ENCODE measurements at places on chromosomes 7 and 10. TPM values are rescaled to one million over a fixed set of nuclear protein-coding genes. Genes with fewer than 3 reads are reported as not detected.

DNA sequence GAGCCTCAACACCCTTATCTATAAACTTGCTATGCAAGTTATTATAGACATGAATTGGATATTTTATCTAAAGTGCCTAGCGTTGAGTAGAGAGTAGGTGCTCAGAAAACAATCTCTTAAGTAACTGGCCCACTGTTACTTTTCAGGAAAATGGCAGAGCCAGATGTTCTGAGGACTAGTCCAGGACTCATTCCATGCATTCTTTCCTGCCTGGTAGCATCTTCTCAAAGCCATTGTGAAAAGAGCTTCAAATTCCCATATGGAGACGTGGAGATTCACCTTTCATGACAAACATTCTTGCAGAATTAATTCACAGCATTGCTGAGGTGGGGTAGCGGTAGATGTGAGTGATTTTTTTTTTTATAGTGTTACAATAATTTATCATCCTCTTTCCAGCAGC lies 35.9 kb upstream of the ITPRID1 start:
- no peak for DNase-seq

DNA sequence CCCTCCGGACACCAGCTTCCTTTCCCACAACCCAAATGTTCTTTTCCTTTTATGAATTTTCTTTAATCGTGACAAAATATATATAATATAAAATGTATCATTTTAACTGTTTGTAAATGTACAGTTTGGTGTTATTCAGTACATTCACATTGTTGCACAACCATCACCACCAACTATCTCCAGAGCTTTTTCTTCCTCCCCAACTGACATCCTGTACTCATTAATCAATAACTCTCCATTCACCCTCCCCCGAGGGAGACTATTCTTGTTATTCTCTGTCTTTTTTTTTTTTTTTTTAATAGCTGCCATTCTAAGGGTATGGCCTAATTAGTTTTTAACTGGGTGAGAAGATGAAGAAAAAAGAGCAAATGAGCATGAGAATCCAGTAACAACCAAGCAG lies 30.6 kb upstream of the ITGB1 start:
- DNase-seq: no peak

GRCh38 chr7:30881448-30881847 lies 30.2 kb upstream of the AQP1 start:
- DNase-seq: no peak

DNA sequence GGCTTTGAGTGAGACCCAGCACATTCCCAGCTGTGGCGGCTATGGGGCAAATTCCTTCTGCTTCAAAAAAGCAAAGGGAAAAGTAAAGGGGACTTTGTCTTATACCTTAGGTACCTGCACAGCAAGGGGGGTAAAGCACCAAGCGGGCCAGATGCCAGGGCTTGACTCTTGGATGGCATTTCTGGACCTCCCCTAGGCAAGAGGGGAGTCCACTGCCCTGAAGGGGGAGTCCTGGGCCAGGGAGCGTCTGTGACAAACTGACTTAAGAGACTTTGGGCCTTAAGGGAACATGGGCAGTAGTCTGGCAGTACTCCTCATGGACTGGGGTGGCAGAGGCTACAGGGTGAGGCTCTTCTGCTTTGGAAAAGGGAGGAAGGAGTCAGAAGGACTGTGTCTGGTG lies 16.1 kb upstream of the FOXI2 start:
- DNase-seq: no peak

- no peak for DNase-seq
Observed at GRCh38 chr10:104321725-104322415, 16.4 kb downstream of the ITPRIP start.

DNA sequence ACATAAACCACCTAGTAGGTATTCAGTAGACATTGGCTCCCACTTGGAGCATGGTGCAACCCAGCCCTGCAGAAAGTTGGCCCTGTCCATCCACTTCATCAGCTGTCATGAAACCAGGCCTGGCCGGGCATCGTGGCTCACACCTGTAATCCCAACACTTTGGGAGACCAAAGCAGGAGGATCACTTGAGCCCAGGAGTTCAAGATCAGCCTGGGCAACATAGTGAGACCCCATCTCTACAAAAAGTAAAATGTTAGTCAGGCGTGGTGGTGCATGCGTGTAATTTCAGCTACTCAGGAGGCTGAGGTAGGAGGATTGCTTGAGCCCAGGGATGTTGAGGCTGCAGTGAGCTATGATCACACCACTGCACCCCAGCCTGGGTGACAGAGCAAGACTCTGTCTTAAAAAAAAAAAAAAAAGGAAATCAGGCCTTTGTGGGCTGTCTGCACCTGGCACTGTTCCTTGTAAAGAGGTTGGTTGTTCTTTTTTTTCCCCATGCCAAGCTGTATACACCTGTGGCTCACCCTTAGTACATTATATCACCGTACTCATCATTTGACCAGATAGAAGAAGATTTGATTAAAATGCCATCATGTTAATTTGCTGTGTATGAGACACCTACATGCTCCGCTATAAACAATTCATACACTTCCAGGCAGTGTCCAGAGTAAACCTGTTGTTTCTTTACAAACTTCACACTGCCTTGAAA lies 45.4 kb upstream of the GRID1 start:
- DNase-seq: no peak

DNA sequence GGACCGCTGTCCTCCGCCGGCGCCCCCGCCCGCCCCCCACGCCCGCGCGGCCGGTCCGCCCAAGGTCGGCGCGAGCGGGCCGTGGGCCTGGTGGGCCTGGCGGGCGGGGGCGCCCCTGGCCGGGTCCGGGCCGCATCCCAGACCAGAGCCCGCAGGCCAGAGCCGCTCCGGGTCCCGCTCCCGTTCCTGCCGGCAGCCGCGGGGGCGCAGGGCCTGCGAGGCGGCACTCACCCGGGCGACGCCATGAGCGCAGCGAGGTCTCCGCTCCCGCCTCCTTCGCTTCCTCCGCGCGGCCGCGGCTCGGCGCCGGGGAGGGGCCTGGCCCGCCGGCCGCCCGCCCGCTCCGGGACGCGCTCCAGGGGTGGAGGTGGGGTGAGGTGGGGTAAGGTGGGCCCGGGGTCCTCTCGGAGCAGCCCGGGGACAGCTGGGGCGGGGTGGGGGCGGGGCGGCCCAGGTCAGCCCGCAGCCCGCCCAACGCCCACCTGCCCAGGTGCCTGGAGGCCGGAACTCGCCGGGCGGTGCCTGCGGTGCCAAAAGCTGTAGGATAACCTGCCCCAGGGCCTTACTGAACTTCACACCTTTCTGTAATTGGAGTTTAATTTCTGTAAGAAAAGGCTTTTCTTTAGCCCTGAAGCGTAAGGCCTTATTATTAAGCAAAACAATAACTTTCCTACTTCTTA lies at the start of gene URGCP:
Gene URGCP (minus strand): TSS at position 266 of the 680 bp plus-strand sequence. CDS start 21 bp downstream, at position 245.
- DNase-seq: peak; percentile 46

- no peak for DNase-seq
Observed at GRCh38 chr7:47796347-47796746, 151.9 kb downstream of the PKD1L1 start.

GRCh38 chr10:55464083-55464482 lies 663.1 kb upstream of the PCDH15 start:
- no peak for DNase-seq

DNA sequence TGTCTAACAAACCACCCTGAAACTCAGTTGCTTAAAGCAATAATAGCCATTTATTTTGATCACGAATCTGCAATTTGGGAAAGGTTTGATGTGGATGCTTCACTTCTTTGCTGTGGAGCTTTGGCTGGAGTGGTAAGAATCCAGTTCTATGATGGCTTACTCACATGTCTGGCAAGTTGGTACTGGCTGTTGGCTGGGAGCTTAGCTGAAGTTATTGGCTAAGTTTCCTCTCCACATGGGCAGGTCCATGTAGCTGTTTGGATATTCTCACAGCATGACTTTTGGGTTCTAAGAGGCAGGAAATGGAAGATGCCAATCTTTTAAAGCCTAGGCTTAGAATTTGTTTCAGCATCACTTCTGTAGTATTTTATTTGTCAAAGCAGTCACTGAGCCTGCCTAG lies 277.6 kb upstream of the NRP1 start:
- DNase-seq: no peak

Gene MMRN2
- 0.27 TPM for total RNA-seq

Gene PROSER2
- 7.5 TPM for total RNA-seq

DNA sequence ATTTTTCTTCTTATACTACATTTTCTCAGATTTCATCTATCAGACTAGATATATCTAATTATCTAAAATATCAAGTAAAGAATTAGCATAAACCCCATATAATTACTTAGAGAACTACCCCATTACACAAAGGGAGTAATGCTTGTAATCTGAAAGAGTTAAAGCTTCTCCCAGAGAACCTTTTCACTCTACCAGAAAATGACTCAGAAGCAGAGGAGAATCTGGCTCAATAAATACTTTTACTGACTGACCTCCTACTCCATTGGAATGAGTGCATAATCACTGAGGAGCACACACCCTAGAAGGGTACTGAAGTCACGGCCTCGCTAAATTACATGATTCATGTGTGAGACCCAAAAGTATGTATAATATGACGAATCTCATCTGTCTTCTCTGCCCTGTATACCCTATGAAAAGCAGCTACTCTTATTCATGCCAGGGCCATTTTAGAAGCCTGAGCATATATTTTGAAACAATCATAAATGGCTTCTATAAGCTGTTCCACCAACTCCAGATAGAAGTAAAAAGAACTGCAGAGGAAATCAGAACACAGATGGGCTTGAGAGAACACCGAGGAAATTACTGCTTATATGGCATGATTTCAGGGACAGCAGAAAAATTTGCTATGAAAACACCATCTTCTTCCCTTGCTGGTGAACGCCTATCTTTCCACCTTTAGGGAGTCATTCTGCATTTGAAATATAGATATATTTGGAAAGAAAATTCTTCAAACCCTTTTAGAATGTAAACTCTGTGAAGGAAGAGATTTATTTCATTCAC lies 32.7 kb downstream of the DNMBP start:
- DNase-seq: no peak

DNA sequence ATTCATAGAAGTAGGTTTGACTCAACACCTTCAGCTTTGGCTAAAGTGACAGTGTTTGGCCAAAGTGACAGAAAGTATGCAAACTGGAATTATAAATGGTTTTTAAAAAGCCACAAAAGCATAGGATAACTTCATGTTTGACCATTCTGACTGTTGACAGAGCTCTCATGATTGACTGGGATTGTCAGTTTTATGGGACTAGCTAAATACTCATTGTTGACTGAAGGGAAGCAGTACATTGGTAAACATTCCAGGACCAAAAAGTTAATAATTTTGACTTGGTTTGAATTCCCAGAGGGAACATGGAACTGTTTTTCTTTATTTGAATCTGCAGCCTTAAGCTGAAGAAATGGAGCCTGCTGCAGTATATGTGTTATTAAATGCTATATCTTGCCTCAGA lies 84.6 kb upstream of the STEAP4 start:
- no peak for DNase-seq

DNA sequence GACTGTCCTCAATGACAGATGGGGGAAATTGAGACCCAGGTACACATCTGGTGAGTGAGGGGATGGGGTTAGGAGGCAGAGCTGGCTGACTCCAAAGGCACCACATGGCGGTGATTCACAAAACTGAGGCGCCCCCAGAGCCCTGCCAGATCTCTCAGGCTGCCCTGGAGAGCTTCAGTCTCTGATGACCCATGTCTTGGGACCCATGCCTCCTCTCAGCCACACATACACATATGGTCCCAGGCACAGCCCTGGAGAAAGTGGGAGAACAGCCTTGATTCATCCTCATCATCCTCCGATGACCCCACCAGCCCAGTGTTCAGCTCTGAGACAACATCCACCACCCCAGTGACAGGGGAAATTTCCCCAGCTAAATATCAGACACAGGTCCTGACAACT lies 426.0 kb downstream of the RPS24 start:
- DNase-seq: no peak

Gene ANKRD1
- total RNA-seq: not detected

GRCh38 chr10:98328163-98328562 lies 60.2 kb upstream of the LOXL4 start:
- no peak for DNase-seq

Gene SPDYE2
- not detected for total RNA-seq

Gene GFRA1
- total RNA-seq: 72.8 TPM

Gene CDHR1
- total RNA-seq: 19.8 TPM

Gene HYCC1
- 62.3 TPM for total RNA-seq

Gene MINDY4
- 9.2 TPM for total RNA-seq

Gene SPACDR
- 1.0 TPM for total RNA-seq

DNA sequence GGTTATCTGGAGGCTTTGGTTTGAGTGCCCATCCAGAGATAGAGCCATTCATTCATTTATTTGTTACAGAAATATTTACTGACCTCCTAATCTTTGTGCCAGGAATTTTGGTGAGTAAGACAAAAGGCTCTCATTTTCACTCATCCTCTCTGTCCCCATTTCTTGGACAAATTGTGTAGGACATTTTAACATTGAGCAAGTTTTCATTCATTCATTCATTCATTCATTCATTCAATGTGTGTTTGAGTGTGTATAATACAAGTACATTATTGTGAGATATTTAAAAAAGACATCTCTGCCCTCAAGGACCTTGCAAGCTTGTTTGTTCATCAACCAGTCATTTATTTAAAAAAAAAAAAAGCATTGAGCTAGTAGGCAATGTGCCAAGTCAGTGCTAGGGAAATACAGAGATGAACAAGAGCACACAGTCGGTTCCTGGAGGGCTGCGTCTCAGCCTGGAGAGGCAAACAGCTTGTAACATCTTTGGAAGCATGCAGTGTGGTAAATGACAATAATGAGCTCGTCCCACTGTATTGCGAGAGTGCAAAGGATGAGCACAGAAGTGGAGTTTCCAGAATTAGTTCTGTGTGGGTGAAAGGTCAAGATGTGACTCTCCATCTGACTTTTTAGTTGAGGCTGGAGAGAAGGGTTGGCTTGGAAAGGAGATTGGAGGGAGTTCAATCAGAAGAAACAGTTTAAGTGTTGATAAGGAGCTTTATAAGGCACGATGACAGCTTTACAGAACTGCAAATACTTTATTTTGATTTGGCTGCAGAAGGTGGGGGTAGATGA lies 50.5 kb upstream of the HBP1 start:
- DNase-seq: no peak

GRCh38 chr7:147564786-147565476 lies 1025.6 kb upstream of the C7orf33 start:
- DNase-seq: no peak

GRCh38 chr10:106826716-106827115 lies 337.8 kb downstream of the SORCS1 start:
- DNase-seq: no peak

DNA sequence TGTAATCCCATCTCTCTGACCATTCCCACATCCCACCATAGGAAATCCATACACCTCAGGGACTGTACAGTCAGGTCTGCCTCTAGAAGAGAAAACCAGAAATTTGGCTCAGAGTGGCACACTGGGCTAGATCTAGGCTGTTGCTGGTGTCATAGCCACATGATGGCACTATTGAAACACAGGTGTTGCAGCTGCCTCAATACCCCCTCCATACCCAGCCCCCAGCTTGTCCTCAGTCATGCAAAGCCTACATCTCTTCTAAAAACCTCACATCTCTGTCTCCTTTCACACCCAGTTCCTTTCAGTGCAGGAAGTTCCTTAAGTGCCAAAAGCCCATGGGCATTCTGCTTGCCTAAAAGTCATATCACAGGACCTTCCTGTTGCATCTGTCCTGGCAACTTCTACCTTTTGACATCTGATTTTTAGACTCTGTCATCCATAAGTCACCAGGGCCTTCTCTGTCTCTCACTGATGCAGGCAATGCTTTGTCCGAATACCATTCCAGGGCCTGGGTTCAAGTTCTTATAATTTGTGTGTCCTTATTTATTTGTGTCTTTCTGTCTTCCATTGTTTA lies 27.0 kb upstream of the HIBADH start:
- DNase-seq: no peak
